ENCODE measurements at places on chromosomes 13 and 19. TPM values are rescaled to one million over a fixed set of nuclear protein-coding genes. Genes with fewer than 3 reads are reported as not detected.

The RFPL4A gene
- total RNA-seq = not detected

The FBN3 gene
- not detected for total RNA-seq

The TBC1D17 gene
- 15.0 TPM for total RNA-seq

The ZSCAN22 gene
- 1.9 TPM for total RNA-seq

The F10 gene
- total RNA-seq = not detected

The TGFBR3L gene
- 10.2 TPM for total RNA-seq

The SCEL gene
- 73.9 TPM for total RNA-seq

The CYP4F2 gene
- total RNA-seq = 0.14 TPM

The PLK5 gene
- total RNA-seq = not detected

The ACP7 gene
- total RNA-seq = 1.4 TPM

The KCNN1 gene
- total RNA-seq = not detected

The TUBA3C gene
- total RNA-seq = not detected

The ASF1B gene
- total RNA-seq = 35.2 TPM

The TNNI3 gene
- total RNA-seq = not detected

The EFNB2 gene
- total RNA-seq = 29.0 TPM

The ZNF132 gene
- total RNA-seq = 3.3 TPM

The GAPDHS gene
- not detected for total RNA-seq

The NTN5 gene
- total RNA-seq = not detected
